Suppressor macrophage treated with lipopolysaccharide for 4 hours (primary cell): ENCODE measurements at places on chromosomes 5 and 9.
A peak's percentile ranks its signal among the peaks of the same experiment; 100 is the strongest.

DNA sequence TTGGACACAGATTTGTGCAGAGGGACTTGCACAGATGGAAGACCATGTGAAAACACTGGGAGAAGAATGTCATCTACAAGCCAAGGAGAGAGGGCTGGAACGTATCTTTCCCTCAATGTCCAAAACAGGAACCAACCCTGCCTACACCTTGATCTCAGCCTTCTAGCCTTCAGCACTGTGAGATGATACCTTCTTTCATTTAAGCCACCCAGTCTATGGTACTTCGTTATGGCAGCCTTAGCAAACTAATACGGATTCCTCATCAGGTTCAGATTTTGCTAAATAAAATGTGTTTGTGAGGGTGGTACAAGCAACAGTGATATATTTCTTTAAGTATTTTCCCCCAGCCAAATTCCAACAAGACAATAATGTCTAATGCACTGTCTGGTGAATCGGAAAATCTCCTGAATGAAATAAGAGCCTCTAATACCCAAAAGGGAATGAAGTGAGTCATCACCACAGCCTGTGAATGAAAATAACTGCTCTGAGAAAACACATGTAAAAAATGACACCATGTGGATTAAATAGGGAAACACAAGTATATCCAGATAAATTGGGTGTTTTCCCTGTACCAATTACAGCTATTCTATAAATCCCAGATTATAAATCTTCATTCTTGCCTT is 182.8 kb upstream of the TARS1 start:
- DNase-seq = no peak

DNA sequence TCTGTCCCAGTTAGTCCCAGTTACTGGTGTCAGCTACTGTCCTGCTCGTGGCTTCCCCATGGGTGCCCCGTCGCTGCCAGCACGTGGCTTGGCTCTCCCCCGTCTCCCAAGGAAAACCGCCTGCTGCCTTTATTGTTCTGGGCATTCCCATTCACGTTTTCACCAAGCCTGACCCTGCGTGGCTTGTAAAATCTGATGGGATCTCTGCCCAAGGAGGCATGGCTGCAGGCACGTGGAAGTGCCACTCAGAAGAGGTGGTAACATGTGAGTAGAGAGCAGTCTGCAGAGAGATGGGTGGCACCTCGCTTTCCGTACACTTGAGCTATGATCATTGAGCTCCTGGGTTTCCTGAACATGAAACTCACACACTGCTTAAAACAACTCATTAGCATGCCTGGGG is 429.2 kb upstream of the KLF4 start:
- DNase-seq = no peak

GRCh38 chr9:120308495-120308894 is 271.5 kb downstream of the CDK5RAP2 start:
- no peak for DNase-seq

GRCh38 chr5:96638561-96638960 is 23.6 kb upstream of the CAST start:
- DNase-seq = no peak

GRCh38 chr5:89301321-89302025 is 418.5 kb upstream of the MEF2C start:
- DNase-seq = no peak

DNA sequence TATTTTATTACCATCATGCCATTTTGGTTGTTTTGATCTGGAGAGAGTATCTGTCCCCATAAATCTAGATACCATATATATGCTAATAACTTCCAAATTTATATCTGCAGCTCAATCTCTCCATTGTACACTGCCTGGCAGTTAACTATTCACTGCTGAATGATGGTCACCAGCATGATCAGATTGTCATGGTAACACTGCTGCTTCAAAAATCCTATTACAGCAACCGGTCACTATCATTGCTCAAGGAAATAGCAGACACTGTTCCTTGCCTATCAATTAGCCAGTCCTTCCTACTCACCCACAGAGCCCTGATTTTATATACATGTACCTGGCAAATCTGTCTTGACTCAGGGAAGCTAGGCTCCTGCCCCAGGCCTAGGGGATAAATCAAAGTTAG is 11.5 kb downstream of the REEP5 start:
- no peak for DNase-seq

GRCh38 chr9:89096807-89097206 is 81.8 kb downstream of the SHC3 start:
- no peak for DNase-seq

GRCh38 chr5:126718236-126718868 is 58.6 kb upstream of the LMNB1 start:
- no peak for DNase-seq

DNA sequence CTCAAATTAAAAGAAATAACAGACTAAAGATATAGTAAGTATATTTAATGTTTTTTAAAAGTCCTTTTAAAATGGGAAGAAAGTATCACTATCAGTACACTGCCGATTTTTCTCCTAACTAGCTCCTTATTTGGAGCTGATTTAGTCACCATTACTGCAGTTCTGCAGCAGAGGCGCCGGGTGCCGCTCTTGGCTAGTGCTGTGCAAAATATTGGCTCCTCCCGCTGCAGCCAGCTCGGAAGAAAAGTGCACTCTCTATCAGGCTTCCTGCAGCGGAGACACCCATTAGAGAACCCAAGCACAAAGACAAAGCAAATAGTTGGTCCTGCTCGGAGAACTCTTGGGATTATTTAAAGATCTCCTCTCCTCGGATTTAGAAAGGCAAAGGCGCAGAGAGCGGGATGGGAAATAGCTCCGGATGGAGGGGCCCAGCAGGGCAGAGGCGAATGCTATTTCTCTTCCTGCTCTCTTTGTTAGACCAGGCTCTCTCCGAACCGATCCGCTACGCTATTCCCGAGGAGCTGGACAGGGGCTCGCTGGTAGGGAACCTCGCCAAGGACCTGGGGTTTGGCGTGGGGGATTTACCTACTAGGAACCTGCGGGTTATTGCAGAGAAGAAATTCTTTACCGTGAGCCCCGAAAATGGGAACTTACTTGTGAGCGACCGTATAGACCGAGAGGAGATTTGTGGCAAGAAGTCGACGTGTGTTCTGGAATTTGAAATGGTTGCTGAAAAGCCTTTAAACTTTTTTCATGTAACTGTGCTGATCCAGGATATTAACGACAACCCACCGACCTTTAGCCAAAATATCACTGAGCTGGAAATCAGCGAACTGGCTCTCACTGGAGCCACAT is at the start of gene PCDHGB3:
Gene PCDHGB3, plus strand, starts transcription at position 249 of the 855 bp plus-strand sequence. Its CDS starts 153 bp downstream, at position 402.
- DNase-seq = peak; percentile 22

DNA sequence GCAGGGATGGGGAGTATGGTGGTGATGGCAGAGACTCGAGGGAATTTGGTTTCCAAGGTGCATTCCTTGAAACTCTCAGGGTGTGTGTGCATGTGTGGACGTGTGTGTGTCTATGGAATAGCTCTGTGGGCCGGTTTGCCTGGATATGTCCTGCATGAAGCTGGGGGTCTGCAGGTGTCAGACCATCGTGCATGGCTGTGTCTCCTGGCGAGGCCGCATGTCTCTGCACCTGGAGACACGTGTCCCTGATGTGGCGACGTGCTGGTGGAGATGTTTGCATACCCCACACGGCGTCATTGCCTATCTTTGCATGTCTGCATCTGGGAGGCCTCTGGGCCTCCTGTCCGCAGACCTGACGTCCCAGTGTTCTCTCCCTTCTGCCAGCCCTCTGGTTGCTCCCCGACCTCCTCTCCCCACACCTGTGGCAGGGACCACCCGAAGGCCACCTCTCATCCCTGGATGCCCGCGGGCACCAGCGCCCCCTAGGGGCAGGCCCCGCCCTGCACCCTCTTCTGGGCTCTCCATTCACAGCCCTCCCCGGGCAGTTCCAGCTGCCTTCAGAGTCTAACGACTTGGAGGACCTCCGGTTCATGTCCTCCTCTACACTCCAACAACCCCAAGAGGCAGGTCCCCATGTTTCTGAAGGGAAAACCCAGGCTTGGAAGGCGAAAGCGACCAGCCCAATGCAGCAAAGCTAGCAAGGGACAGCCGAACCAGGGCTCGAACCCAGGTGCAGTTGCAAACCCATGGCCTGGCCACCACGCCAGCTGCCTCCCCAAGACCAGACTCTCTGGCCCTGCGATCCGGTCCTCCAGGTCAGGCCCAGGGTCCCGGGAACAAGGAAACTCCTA is 88.6 kb downstream of the LMX1B start:
- peak; percentile 11 for DNase-seq

DNA sequence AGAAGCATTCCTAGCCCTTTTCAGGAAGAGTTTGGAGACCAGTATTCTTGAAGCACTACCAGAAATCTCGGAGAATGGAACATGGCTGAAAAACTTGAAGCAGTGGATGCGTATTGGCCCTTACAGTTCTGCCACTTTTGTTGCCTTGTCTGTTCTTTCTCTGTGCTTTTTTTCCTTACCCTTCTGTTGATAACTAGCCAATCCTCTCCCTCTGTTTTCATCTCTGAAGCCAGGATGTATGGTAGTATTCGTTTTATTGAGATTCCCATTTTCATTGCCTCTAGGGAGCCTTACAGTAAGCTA is 564 bp upstream of the CCNH start:
- no peak for DNase-seq

DNA sequence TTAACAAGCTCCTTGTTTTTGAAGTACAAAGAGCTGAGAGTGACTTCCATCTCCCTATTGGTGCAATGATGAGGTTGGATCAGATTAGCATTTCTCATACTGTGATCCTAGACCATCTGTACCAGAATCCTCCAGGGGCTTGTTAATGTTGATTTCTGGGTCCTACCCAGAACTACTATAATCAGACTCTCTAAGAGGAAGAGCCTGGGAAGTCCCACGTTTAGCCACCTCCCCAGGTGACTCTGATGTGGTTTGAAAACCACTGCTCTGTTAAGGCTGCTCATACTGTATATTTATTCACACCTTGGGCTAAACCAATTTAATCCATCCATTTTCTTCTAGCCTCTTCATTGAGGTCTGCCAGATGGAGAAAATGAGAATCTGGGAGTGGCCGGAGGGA is 49.6 kb upstream of the SMIM32 start:
- no peak for DNase-seq

- DNase-seq = no peak
Observed at GRCh38 chr9:109966643-109967368, 186.8 kb downstream of the PALM2AKAP2 start.

- peak; percentile 98 for DNase-seq
Observed at GRCh38 chr9:134371731-134372130, 45.5 kb downstream of the RXRA start.

DNA sequence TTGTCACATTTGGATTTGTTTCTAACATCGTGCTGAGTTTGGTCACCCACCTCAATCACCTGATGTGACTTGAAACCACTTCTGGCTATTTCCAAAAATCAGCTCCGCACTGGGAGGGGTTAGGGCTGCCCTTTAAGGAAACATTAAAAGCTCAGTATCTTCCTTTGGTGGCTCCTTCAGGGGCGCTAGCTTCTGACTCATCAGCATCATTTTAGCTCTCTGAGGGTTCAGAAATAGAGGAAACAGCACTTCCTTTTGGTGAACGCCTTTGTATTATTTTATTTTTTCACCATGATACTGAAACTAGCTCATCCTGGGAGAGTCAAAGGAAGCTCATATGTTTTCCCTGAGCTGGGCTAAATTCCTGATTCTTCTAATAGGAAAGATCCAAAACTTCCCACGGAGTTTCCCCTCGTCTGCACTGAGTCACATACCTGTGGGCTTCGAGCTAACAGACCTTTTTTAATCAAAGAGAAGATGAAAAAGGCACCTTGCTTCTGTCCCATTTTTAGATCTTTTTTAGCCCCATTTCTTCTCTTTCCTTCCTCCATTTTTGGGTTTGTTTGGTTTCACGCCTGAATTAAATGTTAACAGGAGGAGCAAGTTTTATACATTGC is 48.2 kb downstream of the ROPN1L start:
- DNase-seq = peak; percentile 80

DNA sequence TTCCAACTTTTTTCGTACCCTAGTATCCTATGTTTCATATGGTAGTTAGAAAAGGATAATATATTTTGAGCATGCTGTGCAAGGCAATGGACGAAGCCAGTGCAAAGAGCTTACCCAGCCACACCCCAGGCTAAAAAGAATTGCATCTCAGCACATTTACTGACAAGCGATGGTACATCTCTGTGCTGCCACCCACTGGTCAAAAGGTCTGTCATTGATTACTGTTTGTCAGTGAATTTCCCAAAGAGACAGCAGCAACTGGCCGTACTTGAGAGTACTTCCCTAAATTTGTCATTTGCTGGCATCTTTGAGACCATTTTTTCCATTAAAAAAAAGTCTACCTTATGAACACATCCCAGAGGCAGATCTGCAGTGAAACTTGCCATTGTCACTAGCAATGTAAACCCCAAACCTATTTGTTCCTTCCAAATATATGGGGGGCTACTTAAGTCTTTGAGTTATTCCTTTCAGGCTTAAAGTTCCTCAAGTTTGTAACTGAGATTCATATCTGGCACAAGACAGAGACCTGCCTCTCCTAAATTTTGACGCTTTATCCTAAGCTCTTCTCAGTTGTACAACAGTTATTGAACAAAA is 184.3 kb downstream of the CTNND2 start:
- DNase-seq = peak; percentile 54

DNA sequence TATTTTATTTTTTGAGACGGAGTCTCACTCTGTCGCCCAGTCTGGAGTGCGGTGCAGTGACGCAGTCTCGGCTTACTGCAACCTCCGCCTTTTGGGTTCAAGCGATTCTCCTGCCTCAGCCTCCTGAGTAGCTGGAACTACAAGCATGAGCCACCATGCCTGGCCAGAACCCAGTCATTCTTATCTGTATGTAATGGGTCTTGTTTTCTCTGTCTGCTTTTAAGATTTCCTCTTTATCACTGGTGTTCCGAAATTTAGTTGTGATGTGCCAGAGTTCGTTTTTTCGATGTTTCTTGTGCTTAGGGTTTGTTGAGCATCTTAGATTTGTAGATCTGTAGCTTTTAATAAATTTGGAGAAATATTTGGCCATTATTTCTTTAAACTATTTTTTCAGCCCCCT is 19.2 kb downstream of the SLC25A25 start:
- DNase-seq = no peak

DNA sequence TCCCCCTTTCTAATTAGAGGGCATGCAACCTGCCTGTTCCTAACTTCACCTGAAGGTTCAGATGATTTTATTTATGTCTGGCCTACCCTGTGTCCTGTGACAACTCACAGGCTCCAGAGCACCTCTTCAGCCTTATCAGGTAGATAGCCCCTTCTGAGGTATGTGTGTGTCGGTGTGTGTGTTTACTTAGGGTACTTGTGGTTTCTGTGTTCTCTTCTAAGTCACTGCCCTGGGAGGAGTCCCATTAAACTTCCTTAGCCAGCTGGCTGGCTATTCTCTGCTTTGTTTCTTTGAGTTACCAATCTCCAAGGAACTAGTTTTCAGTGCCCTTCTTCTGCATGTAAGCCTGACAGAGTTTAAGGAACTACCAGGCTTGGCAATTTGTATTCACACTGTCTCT is 74.9 kb downstream of the UNC13B start:
- DNase-seq = no peak

- DNase-seq = peak; percentile 32
Observed at GRCh38 chr5:111935009-111935408, 178.0 kb upstream of the NREP start.

DNA sequence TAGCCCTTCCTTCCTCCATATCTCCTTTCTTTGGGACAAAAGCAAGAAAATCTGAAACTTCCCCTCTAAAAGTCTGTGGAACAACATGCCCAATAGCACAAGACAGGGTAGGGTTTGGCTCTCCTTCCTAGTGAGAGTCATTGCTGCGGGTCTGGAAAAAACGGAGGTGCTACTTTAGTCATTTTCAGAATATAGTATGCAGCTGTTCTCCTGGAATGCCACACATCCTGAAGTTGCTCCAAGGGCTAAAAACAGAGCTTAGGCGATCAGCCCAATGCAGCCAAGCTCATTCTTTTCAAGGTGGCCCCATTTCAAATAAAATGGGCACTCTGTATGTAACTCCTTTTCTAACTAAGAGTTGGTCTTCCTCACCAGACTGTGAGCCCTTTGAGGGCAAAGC is 39.5 kb upstream of the MYOT start:
- DNase-seq = no peak
